Caco-2 (cell line): ENCODE measurements at places on chromosomes 2 and 18. TPM values are rescaled to one million over a fixed set of nuclear protein-coding genes. Genes with fewer than 3 reads are reported as not detected.

DNA sequence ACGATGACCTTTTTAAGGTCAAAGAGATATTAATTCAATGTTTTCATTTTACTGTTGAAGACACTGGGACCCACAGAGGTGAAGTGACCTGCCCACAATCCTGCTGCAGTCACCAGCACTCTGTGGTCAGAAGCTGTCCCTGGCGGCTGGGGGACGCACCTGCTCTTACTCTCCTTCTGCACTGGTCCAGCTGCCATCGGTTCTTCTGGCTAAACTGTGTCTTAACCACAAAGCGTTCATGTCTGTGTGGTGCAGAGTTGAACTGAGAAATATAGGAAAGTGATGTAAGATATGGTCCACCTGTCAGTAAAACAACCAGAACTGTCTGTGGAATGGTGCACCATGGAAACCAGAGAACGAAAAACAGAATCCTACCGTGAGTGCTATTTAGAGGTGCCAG, 44.9 kb upstream of the SMIM21 start:
- no peaks in the 10 kb centered on the region for H3K4me1 ChIP-seq
- no peak overlapping the region for H3K4me3 ChIP-seq

GRCh38 chr2:12828980-12829379, 112.2 kb downstream of the TRIB2 start:
- DNase-seq: no peak
- H3K27me3 ChIP-seq: no peaks in the 10 kb centered on the region
- no peaks in the 10 kb centered on the region for H3K36me3 ChIP-seq
- no peak overlapping the region for H3K27ac ChIP-seq
- H3K4me3 ChIP-seq: no peak overlapping the region
- no peaks in the 10 kb centered on the region for H3K4me1 ChIP-seq

GRCh38 chr2:149727927-149728326, 140.4 kb upstream of the MMADHC start:
- no peak for DNase-seq
- no peaks in the 10 kb centered on the region for H3K27me3 ChIP-seq
- H3K27ac ChIP-seq: no peak overlapping the region
- no peaks in the 10 kb centered on the region for H3K36me3 ChIP-seq
- H3K4me3 ChIP-seq: no peak overlapping the region

GRCh38 chr2:216392945-216393840, 19.1 kb upstream of the SMARCAL1 start:
- H3K27me3 ChIP-seq: no peaks in the 10 kb centered on the region; the same call in 1 of the 2 replicates
- H3K4me1 ChIP-seq: no peaks in the 10 kb centered on the region
- no peak overlapping the region for H3K4me3 ChIP-seq
- H3K27ac ChIP-seq: no peak overlapping the region
- H3K36me3 ChIP-seq: no peaks in the 10 kb centered on the region

The MAP3K20 gene
- total RNA-seq: 41.5 and 44.5 TPM in 2 replicates

The PRKAG3 gene
- not detected in 2 replicates for total RNA-seq

The DYNAP gene
- not detected in 2 replicates for total RNA-seq
